ENCODE measurements at places on chromosomes 13 and 19. TPM values are rescaled to one million over a fixed set of nuclear protein-coding genes. Genes with fewer than 3 reads are reported as not detected.

The KLK15 gene
- not detected for total RNA-seq

DNA sequence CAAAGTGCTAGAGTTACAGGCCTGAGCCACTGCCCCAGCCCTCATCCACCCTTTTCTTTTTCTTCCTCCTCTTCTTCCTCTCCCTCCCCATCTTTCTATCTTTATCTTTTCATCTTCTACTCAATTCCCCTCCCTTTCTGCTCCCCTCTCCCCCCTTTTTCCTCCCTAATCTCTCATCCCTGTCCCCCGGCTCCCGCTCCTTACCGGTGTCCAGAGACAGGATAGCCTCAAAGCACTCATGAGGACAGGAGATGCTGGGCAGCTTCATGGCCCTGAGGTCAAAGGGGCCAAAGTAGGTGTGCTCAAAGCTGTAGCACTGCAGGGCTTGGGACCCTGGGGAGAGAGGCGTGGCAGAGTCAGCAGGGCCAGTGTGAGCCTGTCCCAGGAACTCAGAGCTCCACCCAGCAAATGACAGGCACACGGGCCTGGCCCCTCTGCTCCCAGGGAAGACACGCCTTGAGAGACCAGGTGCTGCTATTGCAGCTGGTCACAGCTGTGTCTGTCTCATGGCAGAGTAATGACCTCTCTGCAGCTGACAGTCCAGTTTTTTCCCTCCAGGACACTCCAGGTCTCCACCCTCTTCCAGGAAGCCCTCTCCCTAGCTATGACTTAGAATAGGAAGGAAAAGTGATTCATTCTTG, 2.6 kb downstream of the LYPD5 start:
- H3K27me3 ChIP-seq: peaks cover 60% of the 10 kb centered on the region
- peaks cover 6% of the 10 kb centered on the region for H3K4me1 ChIP-seq
- no peak for DNase-seq
- H3K36me3 ChIP-seq: no peaks in the 10 kb centered on the region
- no peak overlapping the region for H3K4me3 ChIP-seq

DNA sequence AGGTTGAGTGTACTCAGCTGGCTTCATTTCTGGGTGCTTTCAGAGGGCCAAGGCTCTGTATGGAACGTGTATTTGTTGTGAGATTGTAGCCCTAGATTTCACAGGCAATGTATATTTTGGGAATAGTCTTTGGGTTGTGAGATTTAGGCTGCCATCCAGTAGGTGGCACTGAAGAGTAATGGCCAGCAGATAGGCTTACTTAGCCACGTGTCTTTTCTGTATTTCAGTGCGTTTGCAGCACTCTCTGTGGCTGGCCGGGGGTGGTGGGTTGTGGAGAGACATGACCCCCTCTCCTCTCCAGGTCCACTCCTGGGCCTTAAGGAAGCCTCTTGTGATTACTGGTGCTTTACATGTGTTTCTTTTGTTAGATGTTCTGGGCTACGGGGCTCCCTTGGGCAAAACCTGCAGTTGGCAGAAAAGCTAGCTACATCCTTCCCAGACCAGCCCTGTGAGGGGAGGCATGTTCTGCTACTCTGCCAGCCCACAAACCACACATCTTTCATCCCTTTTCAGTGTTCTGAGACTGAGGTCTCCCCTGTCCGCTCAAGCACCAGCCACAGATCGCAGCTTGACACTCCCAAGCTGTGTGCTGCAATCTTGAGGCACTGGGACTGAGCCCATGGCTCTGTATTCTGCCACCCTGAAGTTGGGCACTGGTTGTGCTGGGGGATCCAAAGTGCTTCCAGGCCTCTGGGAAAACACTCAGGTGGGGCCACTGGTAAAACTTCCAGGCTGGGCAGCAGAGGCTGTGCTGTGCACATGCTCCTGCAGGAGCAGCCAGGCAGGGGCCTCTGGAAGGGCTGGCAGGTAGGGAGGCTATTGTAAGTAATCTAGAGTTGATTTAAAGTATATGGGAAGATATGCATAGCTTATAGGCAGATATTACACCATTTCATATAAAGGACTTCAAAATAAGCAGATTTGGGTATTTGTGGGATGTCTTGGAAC, 1096.8 kb upstream of the PCDH20 start:
- H3K27me3 ChIP-seq: no peaks in the 10 kb centered on the region
- no peaks in the 10 kb centered on the region for H3K4me1 ChIP-seq
- no peak overlapping the region for H3K4me3 ChIP-seq
- no peak overlapping the region for H3K27ac ChIP-seq
- DNase-seq: no peak

DNA sequence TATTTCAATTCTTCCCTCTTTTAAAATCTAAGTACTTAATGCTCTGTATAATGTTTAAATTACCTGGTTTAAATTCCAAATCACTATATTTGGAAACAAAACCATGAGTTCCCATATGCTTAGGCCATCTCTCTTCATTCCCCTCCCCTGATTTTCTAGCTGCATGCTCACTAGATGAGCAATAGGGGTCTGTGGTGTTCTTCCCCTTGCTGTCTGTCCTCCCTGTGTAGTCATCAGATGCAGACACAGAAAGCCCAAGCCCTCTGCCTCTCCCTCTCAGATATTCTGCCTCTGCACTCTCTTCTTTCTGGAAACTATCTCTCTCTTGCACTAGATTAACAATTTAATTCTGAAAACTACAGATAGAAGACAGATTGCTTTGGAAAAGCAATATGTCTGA, 1730.2 kb downstream of the OLFM4 start:
- no peak overlapping the region for H3K4me3 ChIP-seq
- H3K4me1 ChIP-seq: no peaks in the 10 kb centered on the region
- no peaks in the 10 kb centered on the region for H3K27me3 ChIP-seq
- no peaks in the 10 kb centered on the region for H3K36me3 ChIP-seq

- H3K4me3 ChIP-seq: no peak overlapping the region
- DNase-seq: no peak
- no peaks in the 10 kb centered on the region for H3K36me3 ChIP-seq
These were observed 328.8 kb downstream of the FOXO1 start for GRCh38 chr13:40337651-40338050.

- no peaks in the 10 kb centered on the region for H3K36me3 ChIP-seq
- H3K27me3 ChIP-seq: no peaks in the 10 kb centered on the region
- H3K4me3 ChIP-seq: no peak overlapping the region
- H3K27ac ChIP-seq: no peak overlapping the region
- no peak for DNase-seq
- H3K4me1 ChIP-seq: no peaks in the 10 kb centered on the region
These were observed 279.1 kb downstream of the FGF9 start for GRCh38 chr13:21949818-21950429.

DNA sequence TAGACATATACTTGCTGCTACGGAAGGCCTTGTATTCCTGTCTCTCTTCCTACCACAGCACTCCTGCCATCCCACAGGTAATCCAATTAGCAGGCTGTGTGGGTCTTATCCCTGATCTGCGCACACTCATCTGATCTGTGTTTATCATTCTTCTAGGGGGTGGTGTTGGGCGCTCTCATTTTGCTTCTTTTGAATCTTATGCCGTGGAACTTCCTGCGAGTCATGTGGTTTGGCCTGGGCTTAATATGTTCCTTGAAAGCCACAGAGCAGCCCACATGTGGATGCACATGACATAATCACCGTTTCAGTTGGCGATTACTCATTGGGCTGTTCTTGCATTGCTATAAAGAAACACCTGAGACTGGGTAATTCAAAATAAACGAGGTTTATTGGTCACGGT, 7.5 kb downstream of the RASA3 start:
- H3K27ac ChIP-seq: no peak overlapping the region
- H3K36me3 ChIP-seq: no peaks in the 10 kb centered on the region
- no peaks in the 10 kb centered on the region for H3K27me3 ChIP-seq

The LAMP1 gene
- total RNA-seq: 118 TPM

All from heart left ventricle (tissue), 16 donors.